ENCODE measurements at places on chromosomes 5 and 9.

GRCh38 chr5:74915488-74915887, 49.3 kb upstream of the FAM169A start:
- DNase-seq: no peak

- no peak for DNase-seq
Measured at GRCh38 chr5:58504766-58505165, 13.5 kb downstream of the GAPT start.

DNA sequence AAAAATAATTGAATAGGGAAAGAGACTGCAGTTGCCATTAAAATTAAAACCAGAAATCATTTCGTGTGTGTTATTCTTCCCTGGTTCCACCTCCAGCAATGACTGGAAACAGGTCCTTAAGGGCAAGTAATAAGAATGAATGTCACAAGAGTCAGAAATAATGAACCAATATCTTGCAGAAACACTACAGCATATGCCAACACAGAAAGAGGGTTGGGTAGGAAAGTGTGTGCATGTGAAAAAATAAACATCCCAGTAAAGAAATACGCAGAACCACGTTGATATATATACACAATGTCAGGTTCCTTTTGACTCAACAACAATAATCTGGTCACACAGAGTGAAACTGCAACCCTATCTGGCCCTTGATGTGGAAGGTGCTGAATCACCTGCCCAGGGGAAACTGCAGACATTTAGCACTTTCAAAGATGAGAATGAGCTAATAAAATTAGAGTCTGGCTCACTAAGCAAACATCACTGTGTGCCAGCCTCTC, 15.0 kb downstream of the HMHB1 start:
- no peak for DNase-seq

GRCh38 chr5:147554261-147554817, 44.5 kb upstream of the DPYSL3 start:
- peak; percentile 90 for DNase-seq

GRCh38 chr5:100623719-100624118, 88.5 kb downstream of the FAM174A start:
- peak; percentile 68 for DNase-seq

- no peak for DNase-seq
Measured at GRCh38 chr5:143642791-143643190, 169.2 kb upstream of the HMHB1 start.

DNA sequence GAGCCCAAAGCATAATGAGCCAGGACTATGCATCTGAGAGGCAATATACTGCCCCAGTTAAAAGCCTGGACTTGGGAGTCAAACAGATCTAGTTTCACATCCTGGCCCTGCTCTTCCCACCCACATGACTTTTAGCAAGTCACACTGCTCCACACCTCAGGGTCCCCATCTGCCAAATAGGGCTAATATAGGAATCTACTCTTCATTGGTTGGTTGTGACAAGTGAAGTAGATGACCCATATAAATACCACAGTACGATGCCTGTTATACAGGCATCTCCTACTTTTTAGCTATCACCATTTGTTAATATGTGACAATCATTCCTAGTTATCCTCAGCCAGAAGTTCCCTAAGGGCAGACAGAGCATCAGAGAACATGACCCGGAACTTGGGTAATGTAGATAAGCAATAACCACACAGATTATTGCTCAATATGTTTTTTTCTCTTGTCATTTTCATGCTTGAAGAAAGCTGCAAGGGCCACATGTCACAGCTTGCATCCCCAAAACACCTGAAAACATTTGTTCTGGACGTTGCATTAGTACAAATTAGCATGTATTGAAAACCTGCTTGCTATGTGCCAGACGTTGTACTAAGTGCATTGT, 20.4 kb downstream of the ADAM19 start:
- no peak for DNase-seq

Measured in fibroblast of pulmonary artery (primary cell).